ENCODE measurements at places on chromosomes 7 and 10.

- no peak for DNase-seq
Measured at GRCh38 chr7:79302293-79302692, 151.2 kb downstream of the MAGI2 start.

DNA sequence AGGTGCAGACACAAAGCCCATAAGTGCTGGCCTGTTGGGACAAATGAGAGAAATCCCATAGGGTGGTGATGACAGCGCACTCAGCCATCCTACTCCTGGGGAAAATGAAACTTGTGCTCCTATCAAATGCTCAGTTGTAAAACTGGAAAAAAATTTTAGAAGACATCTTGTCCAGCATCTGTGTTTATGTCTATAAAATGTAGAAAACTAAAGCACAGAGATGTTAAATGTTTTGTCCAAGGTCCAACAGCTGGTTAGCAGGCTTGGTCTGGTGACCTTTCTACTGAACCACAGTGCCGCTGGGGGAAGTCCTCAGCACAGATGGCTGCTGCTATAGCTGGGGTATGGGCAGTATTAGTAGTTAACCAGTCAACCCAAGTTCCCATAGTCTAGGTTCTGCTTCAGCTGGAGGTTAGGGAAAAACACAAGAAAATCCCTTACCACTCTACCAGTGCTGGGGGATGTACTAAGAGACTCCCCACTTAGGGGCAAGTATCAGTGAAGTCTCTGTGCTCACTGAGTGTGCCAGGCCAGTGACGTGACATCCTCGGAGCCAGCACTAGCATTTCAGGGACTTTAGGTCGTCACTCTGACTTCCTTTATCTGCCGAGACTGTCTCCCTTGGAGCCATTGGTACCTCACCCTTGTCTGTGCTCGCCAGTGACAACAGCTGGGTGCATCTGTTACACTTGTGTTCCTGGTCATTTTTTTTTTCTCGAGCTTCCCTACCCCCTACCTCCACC, 1.9 kb downstream of the TSPAN33 start:
- no peak for DNase-seq

DNA sequence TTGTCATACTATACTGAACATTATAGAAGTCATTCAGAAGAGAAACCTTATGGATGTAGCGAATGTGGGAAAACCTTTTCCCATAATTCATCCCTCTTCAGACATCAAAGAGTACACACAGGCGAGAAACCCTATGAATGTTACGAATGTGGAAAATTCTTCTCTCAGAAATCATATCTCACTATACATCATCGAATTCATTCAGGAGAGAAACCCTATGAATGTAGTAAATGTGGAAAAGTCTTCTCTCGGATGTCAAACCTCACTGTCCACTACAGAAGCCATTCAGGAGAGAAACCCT, 19.4 kb downstream of the RBAK start:
- DNase-seq, result no peak

- no peak for DNase-seq
Measured at GRCh38 chr10:92108120-92108519, 182.8 kb downstream of the CPEB3 start.

- DNase-seq, result no peak
Measured at GRCh38 chr10:129253161-129253864, 213.7 kb upstream of the MGMT start.

DNA sequence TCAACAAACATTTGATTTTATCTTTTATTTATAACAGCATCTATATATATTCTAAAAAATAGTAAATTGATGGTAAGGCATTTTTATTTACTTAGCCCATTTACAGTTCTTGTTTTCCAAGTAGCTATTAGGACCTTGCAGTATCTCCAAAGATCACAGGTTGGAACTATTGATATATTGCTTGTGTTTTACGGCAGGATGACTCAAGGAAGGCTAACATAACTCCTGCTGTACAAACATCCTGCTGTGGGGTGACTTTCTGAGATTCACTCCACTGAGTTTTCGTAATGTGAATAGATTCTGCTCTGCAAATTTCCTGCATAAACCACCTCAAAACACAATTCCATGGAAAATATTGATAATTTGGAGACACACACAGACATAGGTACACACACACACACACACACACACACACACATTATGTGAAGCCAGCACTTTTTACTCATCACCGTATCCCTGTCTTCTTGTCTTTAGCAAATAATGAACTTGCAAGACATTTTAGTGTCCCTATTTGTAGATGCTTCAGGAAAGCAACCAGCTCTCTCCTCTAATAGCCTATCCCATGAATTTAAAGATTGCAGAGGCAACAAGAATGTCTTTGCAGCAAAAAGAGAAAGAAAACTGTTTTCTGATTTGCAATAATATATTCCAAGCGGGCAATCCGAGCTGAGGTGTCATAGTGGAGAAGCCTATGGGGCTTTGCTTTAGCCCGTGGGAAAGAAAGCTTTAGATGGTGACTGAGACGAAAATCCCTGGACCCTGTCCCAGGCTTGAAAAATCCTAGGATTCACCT, 722 bp downstream of the AGR2 start:
- DNase-seq, result no peak

DNA sequence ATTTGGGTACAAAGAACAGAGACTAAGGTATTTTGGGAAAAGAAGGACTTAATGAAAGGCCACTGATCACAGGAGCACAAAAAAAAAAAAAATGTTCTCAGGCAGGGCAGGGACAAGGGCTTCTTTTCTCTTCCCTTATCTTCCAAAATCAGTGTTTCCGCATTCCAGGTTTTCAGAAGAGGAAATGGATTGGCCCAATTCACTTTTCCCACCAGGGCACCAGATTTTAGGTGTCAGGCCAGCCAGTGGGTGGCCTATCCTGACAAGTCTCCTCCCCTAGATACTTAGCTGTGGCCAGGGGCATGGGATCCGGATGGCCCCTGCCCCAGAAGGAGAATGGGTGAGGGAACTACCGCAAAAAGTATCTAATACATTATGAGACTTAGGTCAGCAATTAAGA, 88.9 kb upstream of the WAC start:
- DNase-seq, result no peak

DNA sequence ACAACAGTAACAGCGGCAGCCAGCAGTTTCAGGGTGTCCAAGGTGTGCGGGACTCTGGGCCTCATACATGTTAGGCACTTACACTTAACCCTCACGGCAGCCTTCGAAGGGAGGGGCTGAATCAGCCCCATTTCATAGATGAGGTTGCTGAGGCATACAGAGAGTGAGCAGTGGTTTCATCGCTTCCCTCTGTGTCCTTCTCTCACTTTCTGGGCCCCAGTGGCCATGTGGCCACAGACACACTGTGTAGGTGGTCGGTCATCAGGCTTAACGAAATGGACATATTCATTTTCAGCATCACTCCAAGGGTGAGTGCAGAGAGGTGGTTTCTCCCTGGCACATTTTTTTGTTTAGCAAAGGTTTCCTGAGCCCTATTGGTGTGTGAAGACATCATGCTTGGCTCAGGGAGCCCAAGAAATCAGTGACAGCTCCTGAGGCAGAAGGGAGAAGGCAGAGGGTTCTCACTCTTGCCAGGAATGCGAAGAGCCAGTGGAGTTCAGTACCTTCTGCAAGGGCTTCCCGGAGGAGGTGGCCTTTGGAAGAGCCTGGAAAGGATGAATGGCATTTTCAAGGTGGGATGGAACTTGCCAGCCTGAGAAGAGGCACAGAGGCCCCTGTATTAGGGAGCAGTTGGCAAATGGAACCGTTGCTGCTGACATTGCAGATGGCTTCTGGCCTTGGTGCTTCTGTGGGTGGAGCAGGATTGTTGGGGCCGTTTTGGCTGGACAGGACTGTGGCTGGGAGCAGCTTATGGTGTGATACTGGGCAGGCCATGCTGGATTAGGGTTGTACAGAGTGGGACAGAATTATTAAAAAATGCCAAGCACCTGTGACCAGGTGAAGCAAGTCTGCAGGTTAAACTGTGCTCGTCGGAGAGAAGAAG, 61.7 kb upstream of the PPIF start:
- DNase-seq, result no peak

Data from AG20443 (cell line).